ENCODE measurements at places on chromosomes 3 and 15.

GRCh38 chr15:47334805-47335535 is 382.3 kb upstream of the SEMA6D start:
- no peak for DNase-seq

GRCh38 chr3:33658621-33658990 is 59.4 kb downstream of the CLASP2 start:
- no peak for DNase-seq

DNA sequence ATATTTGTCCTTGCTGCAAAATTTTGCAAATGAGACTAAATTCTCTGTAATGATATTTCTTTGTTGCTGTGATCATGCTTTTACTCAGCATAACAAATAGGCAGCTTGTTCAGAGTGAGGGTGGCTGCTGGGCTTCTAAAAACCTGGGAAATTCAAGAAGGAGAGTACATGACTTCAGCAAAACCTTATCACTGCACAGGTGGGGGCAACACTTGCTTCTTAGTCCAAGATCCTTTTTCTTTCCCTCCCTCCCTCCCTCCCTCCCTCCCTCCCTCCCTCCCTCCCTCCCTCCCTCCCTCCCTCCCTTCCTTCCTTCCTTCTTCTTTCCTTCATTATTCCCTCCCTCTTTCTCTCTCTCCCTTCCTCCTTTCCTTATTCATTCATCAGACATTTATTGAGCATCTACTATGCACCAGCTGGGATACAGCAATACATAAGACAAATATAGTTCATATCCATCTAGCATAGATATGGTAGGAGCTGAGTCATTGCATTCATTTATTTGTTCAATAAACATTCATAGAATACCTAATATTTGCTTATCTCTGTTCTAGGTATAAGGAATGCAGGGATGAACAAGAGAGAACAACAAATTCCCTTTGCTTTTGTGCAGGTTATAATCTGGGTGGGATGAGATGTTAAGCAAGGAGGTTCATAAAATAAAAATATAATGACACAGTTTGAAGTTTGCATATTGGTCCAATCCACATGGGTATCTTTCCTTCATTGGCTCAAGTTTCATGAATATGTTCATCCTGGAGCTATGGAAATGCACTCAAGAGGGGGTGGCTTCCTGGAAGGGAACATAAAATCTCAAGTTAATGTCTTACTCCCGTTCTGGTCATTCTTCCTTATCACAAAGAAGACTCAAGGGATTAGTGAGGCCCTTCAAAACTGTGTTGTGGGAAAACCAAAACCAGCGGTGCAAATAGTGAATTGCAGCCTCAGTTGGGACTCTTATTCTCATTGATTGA is 210.7 kb downstream of the PDCD6IP start:
- DNase-seq, result no peak

GRCh38 chr3:102132370-102132769 is 283.1 kb downstream of the NFKBIZ start:
- no peak for DNase-seq

DNA sequence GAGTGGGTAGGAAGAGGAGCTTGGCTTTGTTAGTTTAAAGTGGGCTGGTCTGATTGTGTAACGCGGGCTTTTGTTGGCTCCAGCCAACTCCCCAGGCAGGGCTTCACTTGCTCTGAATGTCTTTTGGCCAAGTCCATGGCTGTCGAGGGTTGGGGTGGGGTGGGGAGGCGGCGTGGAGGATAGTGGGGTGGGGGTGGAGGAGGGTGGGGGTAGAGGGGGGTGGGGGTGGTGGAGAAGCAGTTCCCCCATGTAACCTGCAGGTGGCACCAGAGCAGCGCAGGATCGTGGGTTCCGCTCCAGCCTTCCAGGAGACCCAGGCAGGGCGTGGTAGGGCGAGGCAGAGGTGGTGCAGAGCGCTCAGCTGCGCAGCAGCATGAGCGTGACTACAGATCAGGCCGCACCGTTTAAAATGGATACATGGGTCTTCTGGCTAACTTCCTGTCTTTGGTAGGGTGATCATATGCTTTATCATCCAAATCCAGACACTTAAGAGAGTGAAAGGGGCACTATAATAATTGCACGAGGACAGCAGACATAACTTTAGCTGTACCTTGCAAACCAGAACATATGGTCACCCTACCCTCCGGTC is 28.3 kb downstream of the GOLGA6A start:
- peak; percentile 80 for DNase-seq

GRCh38 chr3:152266221-152266995 is 2.3 kb upstream of the MBNL1 start:
- DNase-seq, result no peak

DNA sequence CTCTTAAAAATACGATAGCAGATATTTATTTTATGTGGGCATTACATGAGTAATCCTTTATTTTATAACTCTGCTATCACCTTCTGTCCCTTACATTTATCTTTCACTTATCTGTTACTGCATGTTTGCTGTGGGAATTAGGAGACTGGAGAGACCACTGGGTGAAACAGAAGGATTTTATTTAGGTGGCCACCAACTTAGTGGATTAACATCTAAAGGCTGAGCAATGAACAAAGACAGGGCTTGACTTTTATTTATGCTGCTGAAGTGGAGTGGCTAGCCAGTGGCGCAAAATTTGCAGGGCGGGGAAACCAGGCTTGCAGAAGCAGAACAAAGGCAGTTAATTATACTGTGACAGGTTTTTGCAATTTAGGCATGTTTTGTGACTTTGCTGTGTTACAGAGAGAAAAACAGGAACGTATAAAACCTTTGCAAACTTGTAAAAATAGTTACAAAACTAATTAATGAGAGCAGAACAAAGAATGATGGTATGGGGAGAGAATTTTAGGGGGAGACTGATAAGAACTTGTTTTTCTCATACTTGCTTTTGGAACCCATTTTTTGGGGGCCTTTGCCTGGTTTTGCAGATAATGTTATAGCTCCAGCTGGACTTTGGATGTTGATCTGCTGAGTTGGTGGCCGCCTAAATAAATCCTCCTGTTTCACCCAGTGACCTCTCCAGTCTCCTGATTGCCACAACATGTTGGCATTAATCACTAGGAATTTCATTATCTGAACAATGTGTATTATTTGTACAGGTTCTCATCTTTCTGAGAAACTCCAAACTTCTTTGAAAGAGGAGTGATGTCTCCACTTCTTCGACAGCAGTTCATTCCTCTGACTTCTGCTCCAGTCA is 18.0 kb downstream of the KLHL24 start:
- no peak for DNase-seq

DNA sequence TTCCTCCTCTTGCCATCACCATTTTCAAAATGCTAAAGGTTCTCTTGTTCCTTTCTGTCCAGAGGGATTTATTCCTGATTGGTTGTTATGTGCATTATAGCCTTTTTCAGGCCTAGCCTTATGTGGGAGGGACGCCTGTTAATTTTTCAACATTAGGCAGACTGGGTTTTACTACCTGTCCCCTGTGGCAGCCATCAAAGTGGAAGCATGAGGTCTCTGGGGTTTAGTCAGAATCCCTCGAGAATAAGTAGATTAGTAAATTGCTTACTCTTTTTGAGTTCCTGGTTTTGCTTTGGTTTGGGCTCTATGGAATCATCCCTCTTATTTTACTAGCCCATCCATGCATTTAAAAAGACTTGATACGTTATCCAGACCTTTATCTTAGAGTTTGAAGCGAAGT is 32.4 kb downstream of the PAK2 start:
- DNase-seq, result no peak

DNA sequence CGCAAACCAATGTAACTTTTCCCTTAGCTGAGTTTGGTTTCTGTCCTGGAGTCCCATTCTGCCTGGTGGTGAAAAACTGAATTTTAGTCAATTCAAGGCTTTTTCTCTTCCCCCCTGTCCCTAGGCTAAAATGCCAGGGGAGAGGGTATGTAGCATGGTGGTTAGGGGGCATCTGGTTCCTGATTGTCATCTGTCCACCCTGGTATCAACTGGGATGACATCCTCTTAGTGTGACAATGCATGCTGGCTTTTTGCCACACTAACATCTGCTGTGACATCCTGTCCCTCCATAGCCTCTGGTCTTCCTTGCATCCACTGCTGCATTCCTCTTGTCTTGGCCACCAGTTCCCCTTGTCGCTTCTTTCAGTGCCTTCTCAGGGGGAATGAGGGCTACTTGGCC is 73.7 kb downstream of the ABHD5 start:
- DNase-seq, result no peak

GRCh38 chr3:43770426-43771103 is 79.8 kb downstream of the ABHD5 start:
- DNase-seq, result peak; percentile 24

DNA sequence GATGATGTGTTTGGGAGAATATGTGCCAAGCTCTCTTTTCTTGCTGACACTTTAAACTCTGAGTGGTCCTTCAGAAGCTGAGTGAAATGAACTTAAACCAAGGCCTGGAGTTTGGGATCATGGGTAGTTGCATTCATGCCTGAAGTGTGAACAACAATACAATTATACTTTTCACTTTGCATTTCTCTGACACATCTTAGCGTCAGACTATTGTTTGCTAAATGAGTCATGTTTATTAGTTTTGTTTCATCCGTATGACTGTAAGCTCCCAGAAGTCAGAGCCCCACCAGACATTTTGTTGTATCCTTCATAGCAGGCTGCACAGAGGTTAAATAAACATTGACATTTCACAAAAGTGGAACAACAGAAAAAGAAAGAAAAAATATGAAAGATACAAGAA is 542.6 kb downstream of the TUSC7 start:
- DNase-seq, result no peak

GRCh38 chr15:41018534-41018933 is 65.3 kb downstream of the CHAC1 start:
- no peak for DNase-seq

DNA sequence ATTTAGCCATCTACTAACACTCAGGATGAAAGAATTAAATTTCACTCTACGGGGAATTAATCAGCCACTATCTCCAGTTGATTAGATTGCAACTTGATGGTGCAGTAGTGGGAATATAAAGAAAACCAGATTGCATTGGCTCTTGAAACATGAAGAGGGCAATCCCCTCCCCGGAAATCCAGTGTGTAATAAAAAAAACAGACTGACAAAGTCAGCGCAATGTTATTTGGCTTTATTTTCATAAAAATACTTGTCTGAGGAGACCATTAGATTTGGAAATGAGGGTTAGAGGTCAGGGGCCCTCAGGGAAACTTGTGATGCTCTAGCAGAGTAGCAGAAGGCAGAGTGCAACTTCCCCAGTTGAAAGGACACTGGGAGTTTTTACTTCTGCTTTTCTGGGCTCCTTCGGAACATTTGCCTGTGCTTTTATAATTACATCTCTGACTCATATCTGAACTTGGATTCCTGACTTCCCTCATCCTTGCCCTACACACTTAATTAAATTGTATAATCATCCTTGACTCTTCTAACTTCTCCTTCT is 326.8 kb downstream of the TUSC7 start:
- no peak for DNase-seq

- DNase-seq, result no peak
Observed at GRCh38 chr3:186354100-186354499, 7.9 kb downstream of the DGKG start.

- no peak for DNase-seq
Observed at GRCh38 chr15:93719921-93720351, 511.4 kb upstream of the MCTP2 start.

GRCh38 chr3:49217688-49218470 is 46.5 kb downstream of the KLHDC8B start:
- no peak for DNase-seq

DNA sequence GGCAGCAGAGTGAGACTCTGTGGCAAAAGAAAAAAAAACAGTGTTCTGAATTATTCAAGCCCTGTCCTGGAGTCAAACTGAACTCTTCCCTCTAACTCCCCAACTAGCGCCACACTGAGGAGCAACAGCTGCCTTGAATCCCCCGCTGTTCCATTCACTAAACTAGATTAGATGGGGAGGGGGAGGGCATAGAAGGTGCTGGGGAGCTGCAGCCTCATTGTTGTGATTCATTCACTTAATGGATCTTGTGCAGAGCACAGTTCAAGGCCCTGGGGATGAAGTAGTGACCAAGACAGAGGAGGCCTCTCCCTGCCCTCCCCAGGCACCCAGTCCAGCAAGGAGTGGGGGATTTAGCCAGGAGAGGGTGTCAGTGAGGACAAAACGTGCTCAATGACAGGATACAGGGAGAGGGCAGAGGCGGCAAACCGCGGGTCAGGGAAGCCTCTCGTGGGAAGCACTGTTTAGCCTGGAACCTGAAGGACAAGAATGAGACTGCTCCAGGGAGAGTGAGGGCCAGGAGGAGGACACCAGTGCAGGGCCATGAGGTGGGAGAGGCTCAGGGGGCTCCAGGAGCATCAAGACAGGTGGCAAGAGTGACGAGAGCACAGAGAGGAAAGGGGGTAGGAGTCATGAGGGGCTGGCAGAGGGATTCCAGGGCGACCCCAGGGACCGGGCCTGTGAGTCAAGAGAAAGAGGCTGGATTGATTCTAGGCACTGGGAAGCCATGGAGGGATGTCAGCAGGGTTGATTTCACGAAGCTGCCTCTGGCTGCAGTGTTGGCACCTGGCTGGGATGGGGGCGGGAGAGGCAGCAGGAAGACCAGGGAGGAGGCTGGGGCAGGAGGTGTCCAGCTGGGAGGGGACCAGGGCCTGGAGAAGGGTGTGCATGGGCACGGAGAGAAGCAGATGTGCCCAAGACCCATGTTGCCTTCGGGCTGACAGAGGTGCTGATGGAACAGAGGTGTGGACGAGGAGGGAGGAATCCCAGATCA is 31.4 kb downstream of the ALS2CL start:
- no peak for DNase-seq
